ENCODE measurements at places on chromosomes 2 and 18. TPM values are rescaled to one million over a fixed set of nuclear protein-coding genes. Genes with fewer than 3 reads are reported as not detected.

Gene STARD6
- 0.15 TPM for total RNA-seq

Gene KCNIP3
- 2.0 TPM for total RNA-seq

Gene LAPTM4A
- total RNA-seq = 85.9 TPM

Gene CARF
- total RNA-seq = 2.7 TPM

Gene EML6
- total RNA-seq = under 0.01 TPM

Data from bronchus fibroblast of lung (primary cell).